Chondrocyte (in vitro differentiated cells): ENCODE measurements at places on chromosomes 11 and 22. TPM values are rescaled to one million over a fixed set of nuclear protein-coding genes. Genes with fewer than 3 reads are reported as not detected.

DNA sequence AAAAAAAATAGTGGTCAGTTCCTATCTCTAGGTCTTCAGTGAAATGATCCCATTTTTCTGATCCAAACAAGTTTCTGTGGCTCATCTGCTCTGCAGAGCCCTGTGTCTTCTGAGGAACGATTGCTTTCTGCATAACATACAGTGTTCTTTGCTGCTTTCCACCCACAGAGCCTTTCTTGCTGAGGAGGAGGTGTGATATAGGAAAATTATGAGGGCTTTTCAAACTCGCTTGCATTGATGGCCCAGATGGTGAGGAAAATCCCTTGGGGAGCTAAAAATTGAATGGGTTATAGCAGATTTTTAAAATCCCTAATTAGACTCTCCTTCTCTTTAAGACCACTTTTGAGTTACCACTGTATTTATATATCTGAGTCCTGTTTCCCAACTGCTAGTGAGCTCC is 31.3 kb downstream of the JAM3 start:
- no peak for DNase-seq
- H3K4me1 ChIP-seq, result peaks cover 32% of the 10 kb centered on the region

DNA sequence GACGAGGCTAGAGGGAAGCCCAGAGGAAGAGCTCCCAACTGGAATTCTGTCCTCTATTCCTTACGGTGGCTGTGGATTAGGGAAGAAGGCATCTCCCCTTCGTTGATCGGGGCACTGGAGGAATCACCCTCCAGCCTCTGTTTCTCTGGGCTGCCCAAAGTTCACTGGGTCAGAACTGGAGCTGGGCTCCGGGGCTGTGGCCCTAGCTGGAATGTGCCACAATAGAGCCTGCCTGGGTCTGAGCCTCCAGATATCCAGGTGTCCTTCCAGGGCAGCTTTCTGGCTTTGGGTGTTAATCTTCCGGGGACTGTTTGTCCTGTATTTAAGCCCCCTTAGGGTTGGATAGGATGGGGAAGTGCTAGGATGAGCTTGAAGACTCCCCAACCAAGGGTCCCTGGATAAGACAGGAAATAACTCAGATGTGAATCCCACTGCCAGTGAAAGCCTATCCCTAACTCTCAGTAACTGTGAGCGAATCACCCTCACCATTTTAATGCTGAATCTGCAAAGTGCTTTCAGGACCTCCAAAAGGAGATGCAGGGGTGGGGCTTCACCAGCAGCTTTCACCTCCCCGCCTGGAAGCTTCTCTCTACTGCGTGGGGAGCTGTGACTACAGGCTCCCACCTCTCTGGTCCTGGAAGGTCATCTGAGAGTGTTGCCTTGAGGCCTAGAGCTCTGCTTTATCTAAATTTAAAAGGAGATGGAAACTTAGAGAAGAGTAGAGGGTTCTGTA is 9.5 kb downstream of the YPEL4 start:
- peaks cover 49% of the 10 kb centered on the region for H3K4me1 ChIP-seq
- H3K4me3 ChIP-seq, result peak overlapping the region; percentile 96
- H3K27me3 ChIP-seq, result peaks cover 7% of the 10 kb centered on the region
- peaks cover 4% of the 10 kb centered on the region for H3K36me3 ChIP-seq

GRCh38 chr11:44275241-44275640 is 34.7 kb downstream of the ALX4 start:
- no peaks in the 10 kb centered on the region for H3K27me3 ChIP-seq
- no peak overlapping the region for H3K27ac ChIP-seq
- H3K4me1 ChIP-seq, result peaks cover 4% of the 10 kb centered on the region
- H3K4me3 ChIP-seq, result no peak overlapping the region

DNA sequence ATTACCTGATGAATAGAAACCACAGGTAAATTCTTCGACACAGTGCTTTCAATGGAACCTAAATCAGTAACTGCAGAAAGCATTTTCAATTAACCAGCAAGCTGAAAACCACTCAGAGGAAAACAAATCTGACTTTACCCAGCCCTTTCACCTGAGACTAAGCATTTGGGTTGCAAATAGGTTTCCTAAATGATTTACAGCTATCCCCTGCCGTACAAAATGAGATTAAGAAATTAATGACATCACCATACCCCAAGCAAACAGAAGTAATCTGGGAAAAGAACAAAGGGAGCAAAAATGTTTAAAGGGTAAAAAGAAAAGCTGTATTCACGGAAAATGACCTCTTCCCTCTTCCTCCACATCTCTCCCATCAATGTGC is 584 bp downstream of the NOX4 start:
- H3K4me1 ChIP-seq, result peaks cover 75% of the 10 kb centered on the region
- H3K36me3 ChIP-seq, result peaks cover 3% of the 10 kb centered on the region
- H3K27ac ChIP-seq, result peak overlapping the region; percentile 95
- peak overlapping the region; percentile 85 for H3K4me3 ChIP-seq
- no peak for DNase-seq

DNA sequence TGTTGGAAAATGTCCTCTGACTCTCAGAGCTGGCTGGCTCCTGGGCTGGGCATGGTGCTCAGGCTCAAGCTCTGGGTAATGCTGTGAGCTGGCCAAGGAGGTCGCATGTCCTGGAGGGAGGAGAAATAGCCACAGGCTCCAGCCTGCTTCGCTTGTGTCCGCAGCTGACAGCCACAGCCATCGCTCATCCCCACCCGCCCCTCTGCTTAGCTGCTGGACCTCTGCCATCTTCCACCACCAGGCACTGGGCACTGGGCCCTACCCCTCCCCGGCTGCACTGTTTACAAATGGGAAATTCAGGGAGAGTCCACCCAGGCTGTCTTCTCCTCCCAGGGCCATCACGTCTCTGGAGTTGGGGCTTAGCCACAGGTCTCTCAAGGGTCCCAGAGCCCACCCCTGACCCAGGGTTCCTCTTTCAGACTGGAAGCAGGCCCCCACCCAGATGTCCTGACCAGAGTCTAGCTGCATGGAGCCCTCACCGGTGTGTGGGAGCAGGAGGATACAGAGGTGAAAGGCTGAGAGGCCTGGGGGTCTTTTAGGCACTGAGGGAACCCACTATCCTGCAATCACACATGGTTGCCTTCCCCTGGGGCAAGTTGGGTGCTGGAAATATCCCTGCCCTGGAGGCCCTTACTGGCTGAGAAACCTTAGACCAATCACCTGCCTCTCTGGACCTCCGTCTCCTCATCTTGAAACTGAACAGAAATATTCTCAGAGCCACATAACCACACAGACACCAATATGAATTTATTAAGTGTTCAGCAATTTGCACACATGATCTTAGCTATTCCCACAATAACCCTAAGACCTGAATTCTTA is 62.7 kb downstream of the CD82 start:
- H3K27me3 ChIP-seq, result peaks cover 7% of the 10 kb centered on the region
- H3K27ac ChIP-seq, result no peak overlapping the region
- DNase-seq, result peak; percentile 81
- H3K4me3 ChIP-seq, result no peak overlapping the region
- peaks cover 23% of the 10 kb centered on the region for H3K4me1 ChIP-seq

- H3K4me3 ChIP-seq, result no peak overlapping the region
- no peak for DNase-seq
- H3K4me1 ChIP-seq, result peaks cover 78% of the 10 kb centered on the region
- peak overlapping the region; percentile 20 for H3K27ac ChIP-seq
- H3K36me3 ChIP-seq, result no peaks in the 10 kb centered on the region
Observed at GRCh38 chr11:12702999-12703453, 28.8 kb downstream of the TEAD1 start.

GRCh38 chr11:129190087-129190486 is 2.0 kb downstream of the ARHGAP32 start:
- peaks cover 5% of the 10 kb centered on the region for H3K4me1 ChIP-seq
- H3K4me3 ChIP-seq, result no peak overlapping the region
- DNase-seq, result no peak
- no peak overlapping the region for H3K27ac ChIP-seq
- H3K36me3 ChIP-seq, result peaks cover 3% of the 10 kb centered on the region

- no peaks in the 10 kb centered on the region for H3K4me1 ChIP-seq
- H3K27ac ChIP-seq, result no peak overlapping the region
- no peak for DNase-seq
- H3K27me3 ChIP-seq, result peaks cover 6% of the 10 kb centered on the region
- peaks cover 2% of the 10 kb centered on the region for H3K36me3 ChIP-seq
Observed at GRCh38 chr11:123523539-123523938, 93.5 kb downstream of the GRAMD1B start.

DNA sequence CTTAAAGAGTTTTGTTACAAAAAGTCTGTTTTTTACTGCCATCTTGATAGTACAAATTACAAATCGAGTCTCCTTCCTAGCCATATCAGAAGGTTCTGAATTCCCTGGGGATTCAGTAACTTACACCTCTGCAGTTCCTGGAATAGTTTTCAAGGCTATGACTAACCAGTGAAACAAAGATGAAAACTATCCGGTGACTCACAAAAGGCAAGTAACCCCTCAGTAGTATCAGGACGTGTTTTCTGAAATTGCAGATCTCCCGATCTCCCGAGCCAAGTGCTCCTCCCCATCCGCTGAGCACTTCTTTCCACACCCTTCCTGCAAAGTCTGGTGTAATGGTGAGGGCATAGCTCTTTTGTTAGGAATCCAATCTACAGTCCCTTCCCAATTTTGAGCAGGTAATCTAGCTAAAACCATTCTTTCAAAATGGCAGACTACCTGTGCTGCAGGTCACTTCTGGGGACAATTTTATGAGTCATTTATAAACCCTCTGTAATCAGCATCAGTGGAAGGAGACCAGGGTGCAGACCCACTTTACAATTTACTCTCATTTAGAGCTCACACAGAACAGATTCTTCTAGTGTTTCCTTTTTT is 7.7 kb downstream of the E2F8 start:
- H3K27me3 ChIP-seq, result no peaks in the 10 kb centered on the region
- no peak overlapping the region for H3K27ac ChIP-seq
- H3K36me3 ChIP-seq, result no peaks in the 10 kb centered on the region
- H3K4me3 ChIP-seq, result no peak overlapping the region
- no peak for DNase-seq
- H3K4me1 ChIP-seq, result peaks cover 5% of the 10 kb centered on the region

- DNase-seq, result no peak
- no peaks in the 10 kb centered on the region for H3K4me1 ChIP-seq
- no peak overlapping the region for H3K4me3 ChIP-seq
- no peaks in the 10 kb centered on the region for H3K36me3 ChIP-seq
- H3K27ac ChIP-seq, result no peak overlapping the region
- peaks cover 78% of the 10 kb centered on the region for H3K27me3 ChIP-seq
Observed at GRCh38 chr22:22855617-22856308, 31.9 kb upstream of the IGLL5 start.

- peaks cover 11% of the 10 kb centered on the region for H3K4me1 ChIP-seq
- H3K36me3 ChIP-seq, result no peaks in the 10 kb centered on the region
- DNase-seq, result no peak
- H3K27me3 ChIP-seq, result no peaks in the 10 kb centered on the region
Observed at GRCh38 chr11:126440276-126440675, 84.8 kb downstream of the ST3GAL4 start.

- H3K4me1 ChIP-seq, result no peaks in the 10 kb centered on the region
- peaks cover 23% of the 10 kb centered on the region for H3K36me3 ChIP-seq
- H3K4me3 ChIP-seq, result no peak overlapping the region
- H3K27ac ChIP-seq, result no peak overlapping the region
- no peak for DNase-seq
Observed at GRCh38 chr11:117381481-117382387, 54.1 kb downstream of the CEP164 start.

- H3K36me3 ChIP-seq, result peaks cover 7% of the 10 kb centered on the region
- peaks cover 8% of the 10 kb centered on the region for H3K4me1 ChIP-seq
- no peak overlapping the region for H3K4me3 ChIP-seq
- no peak for DNase-seq
- H3K27me3 ChIP-seq, result no peaks in the 10 kb centered on the region
Observed at GRCh38 chr11:36060926-36061325, 117.1 kb downstream of the LDLRAD3 start.

DNA sequence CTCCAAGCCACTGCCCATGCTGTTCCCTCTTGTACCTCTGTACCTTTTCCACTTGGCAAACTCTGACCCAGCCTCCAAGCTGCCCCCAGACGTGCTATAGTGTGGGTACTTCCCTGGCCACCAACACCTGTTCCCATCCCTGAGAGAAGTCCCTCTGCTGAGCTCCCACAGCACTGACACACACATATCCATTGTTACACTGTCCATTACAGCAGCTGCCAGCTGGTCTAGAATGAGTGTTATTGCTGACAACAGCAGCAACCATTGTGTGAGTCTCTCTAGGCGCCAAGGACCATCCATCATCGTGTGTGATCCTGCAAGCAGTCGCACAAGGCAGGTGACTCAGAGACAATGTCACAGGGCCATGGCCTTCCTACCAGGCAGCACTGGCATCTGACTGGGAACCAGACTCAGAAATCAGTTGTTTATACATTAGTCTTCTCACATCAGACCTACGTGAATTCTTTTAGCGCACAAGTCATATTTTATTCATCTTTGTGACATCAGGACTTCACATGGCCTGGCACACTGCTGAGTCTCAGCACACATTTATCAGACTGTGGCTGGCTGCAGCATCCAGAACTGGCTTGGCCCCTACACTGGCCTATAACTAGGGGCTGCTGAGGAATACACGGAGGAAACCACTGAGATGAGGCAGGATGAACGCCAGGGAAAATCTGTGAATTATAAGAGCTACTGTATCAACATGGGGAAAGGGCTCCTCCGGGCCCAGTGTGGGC is 56.4 kb downstream of the SGSM3 start:
- peaks cover 50% of the 10 kb centered on the region for H3K36me3 ChIP-seq
- H3K4me1 ChIP-seq, result peaks cover 13% of the 10 kb centered on the region
- H3K27me3 ChIP-seq, result no peaks in the 10 kb centered on the region
- peak overlapping the region; percentile 30 for H3K27ac ChIP-seq
- DNase-seq, result no peak
- no peak overlapping the region for H3K4me3 ChIP-seq

GRCh38 chr22:45344334-45344733 is 34.6 kb downstream of the FAM118A start:
- DNase-seq, result no peak
- H3K36me3 ChIP-seq, result peaks cover 23% of the 10 kb centered on the region
- no peaks in the 10 kb centered on the region for H3K4me1 ChIP-seq
- H3K27ac ChIP-seq, result no peak overlapping the region

DNA sequence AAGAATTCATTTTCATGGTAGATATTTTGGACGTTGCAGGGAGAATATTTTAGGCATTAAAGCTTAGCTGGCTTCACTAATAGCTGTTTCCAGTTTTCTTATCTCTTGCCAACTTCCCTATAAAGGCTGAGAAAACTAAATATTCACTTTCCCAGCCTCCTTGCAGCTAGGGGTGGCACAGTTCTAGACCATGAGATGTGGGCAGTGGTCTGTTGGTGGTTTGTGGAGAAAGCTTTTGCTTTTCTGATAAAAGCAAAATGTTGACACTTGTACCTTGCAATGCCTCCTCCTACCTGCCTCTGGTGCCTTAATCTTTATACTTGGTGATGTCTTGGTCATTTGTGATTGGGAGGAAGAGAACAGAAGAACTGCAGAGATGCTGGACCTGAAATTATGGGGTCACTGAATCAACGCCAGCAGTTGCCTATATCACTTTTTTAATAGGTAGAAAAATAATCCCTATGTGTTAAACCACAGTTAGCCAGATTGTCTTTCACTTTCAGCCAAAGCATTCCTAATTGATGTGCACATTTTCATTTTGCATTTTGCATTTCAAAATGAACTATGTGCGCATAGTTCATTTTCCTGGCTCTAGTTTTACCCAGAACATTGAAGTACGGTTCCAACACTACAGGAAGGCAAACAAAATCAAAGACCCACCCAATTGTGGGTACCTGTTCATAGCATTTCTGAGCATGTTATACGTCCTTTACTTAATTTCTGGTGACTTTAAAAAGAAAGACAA is 24.9 kb upstream of the ABTB2 start:
- H3K27me3 ChIP-seq, result no peaks in the 10 kb centered on the region
- H3K4me3 ChIP-seq, result no peak overlapping the region
- peaks cover 5% of the 10 kb centered on the region for H3K4me1 ChIP-seq

The APOL3 gene
- 2.3 to 5.9 TPM (median 3.4 TPM) in 3 replicates for total RNA-seq

The MRGPRX4 gene
- not detected in 3 replicates for total RNA-seq

The SLCO2B1 gene
- 6.0 to 19.5 TPM (median 19.2 TPM) in 3 replicates for total RNA-seq

The DDX25 gene
- total RNA-seq, result not detected in 3 replicates

The C1QTNF4 gene
- 0.40 to 0.41 TPM in 2 of 3 replicates, not detected in the other for total RNA-seq

The PIWIL4 gene
- 2.4 to 2.6 TPM (median 2.5 TPM) in 3 replicates for total RNA-seq

The PPP2R5B gene
- total RNA-seq, result 21.7 to 33.2 TPM (median 29.3 TPM) in 3 replicates
